ENCODE measurements at places on chromosomes 7 and 10.

DNA sequence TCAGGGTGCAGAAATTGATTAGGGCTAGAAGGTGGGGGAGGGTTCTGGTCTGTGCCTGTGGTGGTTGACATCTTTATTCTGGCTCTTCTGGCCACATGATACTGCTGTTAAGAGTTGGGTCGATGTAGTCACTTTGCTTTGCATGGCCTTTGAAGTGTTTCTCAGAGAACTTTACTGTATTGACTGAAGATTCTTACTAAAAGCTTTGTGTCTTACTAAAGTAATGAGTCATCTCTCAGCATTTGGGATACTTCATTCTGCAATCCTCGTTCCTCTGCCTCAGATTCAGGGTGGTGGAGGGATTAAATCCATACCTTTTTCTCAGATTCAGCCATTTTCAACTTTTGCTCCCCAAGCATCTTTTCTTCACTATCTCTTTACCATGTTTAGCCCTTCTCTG lies 38.6 kb downstream of the STEAP4 start:
- H3K27ac ChIP-seq: no peak overlapping the region
- DNase-seq: no peak
- H3K4me1 ChIP-seq: no peaks in the 10 kb centered on the region
- H3K36me3 ChIP-seq: no peaks in the 10 kb centered on the region
- H3K27me3 ChIP-seq: no peaks in the 10 kb centered on the region
- H3K4me3 ChIP-seq: no peak overlapping the region

- no peak overlapping the region for H3K4me3 ChIP-seq
- H3K27ac ChIP-seq: no peak overlapping the region
- no peaks in the 10 kb centered on the region for H3K36me3 ChIP-seq
- no peaks in the 10 kb centered on the region for H3K4me1 ChIP-seq
Measured at GRCh38 chr10:120426306-120426705, 30.7 kb upstream of the PLPP4 start.

GRCh38 chr7:114156178-114156577 lies 237.4 kb upstream of the PPP1R3A start:
- no peak for DNase-seq
- no peak overlapping the region for H3K4me3 ChIP-seq
- no peak overlapping the region for H3K27ac ChIP-seq
- no peaks in the 10 kb centered on the region for H3K27me3 ChIP-seq
- no peaks in the 10 kb centered on the region for H3K36me3 ChIP-seq

- H3K4me3 ChIP-seq: no peak overlapping the region
- H3K27ac ChIP-seq: no peak overlapping the region
- no peak for DNase-seq
- no peaks in the 10 kb centered on the region for H3K27me3 ChIP-seq
Measured at GRCh38 chr10:49353895-49354566, 41.9 kb downstream of the DRGX start.

All from pancreas (tissue), 10 donors.